ENCODE measurements at places on chromosomes 7 and 10.

- DNase-seq = no peak
These were observed 68.7 kb upstream of the CHST15 start for GRCh38 chr10:124162136-124162535.

- no peak for DNase-seq
These were observed 9.7 kb downstream of the MDFIC start for GRCh38 chr7:114931656-114932011.

DNA sequence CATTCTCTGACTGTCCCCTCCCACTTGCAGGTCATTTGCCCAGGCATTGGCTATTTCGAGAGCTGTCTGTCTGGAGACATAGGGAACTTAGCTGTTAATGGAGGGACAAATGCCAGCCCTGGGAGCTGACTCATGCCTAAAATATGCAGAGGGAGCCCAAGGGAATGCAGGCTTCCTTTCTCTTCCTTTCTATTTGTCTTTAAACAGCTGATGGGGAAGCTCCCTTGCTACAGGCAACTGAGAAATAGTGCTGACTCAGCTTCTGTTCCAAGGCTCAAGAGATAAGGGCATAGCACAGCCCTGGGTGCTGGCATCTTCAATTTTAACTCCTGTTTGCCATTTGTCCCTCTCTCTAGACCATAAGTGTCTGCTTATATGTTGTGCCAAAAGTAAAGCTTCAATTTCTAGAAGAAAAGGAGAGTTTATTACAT is 82.7 kb upstream of the C1GALT1 start:
- no peak for DNase-seq

DNA sequence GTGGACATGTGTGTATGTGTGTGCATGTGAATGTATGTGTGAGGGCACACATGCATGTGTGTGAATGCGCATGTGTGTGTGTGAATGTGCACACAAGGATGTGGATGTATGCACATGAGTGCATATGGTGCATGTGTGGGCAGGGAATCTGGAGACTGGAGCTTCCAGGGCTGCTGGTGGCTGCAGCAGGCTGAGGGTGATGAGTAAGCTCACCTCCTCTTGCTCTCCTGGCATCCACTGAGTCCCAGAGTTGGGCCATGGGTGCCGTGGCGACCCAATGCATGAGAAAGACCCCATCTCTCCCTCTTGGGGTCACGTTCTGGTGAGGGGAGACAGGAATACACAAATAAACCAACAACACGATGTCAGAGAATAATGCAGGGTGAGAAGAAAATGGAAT is 33.3 kb upstream of the COL13A1 start:
- no peak for DNase-seq

- no peak for DNase-seq
These were observed 382.2 kb upstream of the NRP1 start for GRCh38 chr10:33716501-33717267.

- no peak for DNase-seq
These were observed 590.9 kb upstream of the MGMT start for GRCh38 chr10:128875956-128876736.

DNA sequence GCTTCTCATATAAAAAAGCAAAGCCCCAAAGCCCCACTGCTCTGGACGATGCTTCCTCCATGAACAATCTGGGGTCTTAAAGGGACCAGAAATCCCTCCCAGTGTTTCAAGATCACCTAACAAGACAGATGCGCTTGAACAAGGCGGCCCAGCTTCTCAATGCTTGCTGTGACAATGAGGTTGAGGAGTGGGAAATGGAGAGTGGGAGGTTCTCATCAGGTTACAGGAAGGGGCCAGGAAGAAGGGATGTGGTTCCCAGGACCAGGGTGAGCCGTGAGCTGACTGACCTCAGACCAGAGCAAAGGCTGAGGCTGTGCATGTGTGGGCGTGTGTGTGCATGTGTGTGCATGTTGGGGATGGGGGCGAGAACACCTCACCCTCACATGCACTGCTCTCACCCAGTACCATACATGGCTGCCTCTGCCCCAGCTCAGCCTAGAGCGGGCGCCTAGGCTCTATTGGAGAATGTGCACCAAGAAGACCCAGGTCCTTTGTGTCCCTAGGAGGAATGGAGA is 220.8 kb upstream of the GPR26 start:
- no peak for DNase-seq

GRCh38 chr7:102417105-102417504 is 16.3 kb upstream of the ORAI2 start:
- DNase-seq = no peak

- no peak for DNase-seq
These were observed 176.7 kb downstream of the GNAI1 start for GRCh38 chr7:80311313-80311712.

DNA sequence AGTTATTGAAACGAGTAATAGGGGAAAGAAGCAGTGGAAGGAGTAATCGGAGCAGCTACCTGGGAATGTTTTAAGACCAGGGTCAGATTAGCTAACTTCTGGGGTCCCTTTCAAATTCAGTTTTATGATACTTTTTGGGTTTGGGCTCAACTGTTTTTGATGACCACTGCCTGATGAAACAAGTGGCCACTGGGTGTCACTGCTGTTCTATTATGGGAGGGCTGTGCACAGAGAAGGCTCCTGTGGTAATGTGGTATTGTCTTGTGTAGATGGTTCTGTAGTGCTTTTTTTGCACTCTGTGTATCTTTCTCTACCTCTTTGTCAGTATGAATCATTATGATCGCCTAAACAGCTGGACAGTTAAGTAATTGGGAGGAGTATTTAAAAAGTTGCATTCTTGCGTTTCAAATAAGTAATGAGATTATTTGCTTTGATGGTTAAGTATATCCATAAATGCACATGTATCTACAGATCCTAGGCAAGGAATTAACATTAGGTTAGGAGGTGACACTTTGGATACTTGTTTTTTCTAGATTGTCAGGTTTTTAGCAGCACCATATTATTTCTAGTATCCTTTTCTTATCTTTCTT is 128.4 kb downstream of the ABCA13 start:
- no peak for DNase-seq

DNA sequence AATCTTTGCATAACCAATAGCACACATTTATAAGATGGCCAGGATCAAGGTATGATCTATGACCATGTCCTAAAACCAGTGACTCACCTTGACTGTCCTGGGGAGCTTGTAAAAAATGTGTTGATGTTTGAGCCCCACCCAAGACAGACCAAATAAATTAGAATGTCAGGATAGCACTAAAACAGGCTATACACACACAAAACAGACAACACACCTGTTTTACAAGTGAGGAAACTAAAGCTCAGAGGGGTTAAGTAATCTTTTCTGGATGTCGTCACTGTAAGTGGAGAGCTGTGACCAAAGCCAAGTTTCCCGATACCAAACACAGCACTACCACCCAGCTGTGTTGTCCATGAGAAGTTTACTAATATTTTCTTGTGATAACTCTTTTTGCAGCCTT is 84.5 kb downstream of the AVL9 start:
- DNase-seq = no peak

- DNase-seq = no peak
These were observed 3.4 kb upstream of the ZNF503 start for GRCh38 chr10:75404815-75405597.

- no peak for DNase-seq
These were observed 374.4 kb downstream of the PAXIP1 start for GRCh38 chr7:154628556-154628955.

GRCh38 chr7:44580945-44581878 is 819 bp downstream of the TMED4 start:
- DNase-seq = no peak

- DNase-seq = no peak
These were observed 32.1 kb upstream of the CCSER2 start for GRCh38 chr10:84296091-84296981.

GRCh38 chr10:60488111-60488669 is 98.5 kb upstream of the ANK3 start:
- no peak for DNase-seq

GRCh38 chr10:42553064-42553407 is 85.3 kb downstream of the ZNF33B start:
- no peak for DNase-seq

- DNase-seq = no peak
These were observed 15.7 kb downstream of the PPP1R3C start for GRCh38 chr10:91617072-91617609.

DNA sequence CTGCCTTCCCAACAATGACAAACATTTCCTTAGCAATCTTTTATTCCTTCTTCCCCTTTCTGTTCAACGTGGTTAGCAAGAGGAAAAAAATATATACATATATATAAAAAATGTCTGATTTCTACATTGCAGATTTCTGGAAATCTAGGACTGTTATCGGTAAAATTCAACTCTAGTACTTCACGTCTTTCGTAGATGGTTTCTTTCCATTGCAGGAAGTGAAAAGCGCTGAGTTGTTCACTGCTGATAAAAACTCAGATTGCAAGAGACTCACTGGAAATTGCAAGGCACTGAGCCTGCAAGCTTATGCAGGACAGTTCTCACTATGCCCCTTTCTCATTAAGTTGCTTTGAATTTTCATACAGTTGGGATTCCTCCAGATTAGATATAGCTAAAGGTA is 23.9 kb downstream of the KIN start:
- DNase-seq = no peak
